ENCODE measurements at places on chromosomes 2 and 18.

- DNase-seq, result no peak
Observed at GRCh38 chr2:220981926-220982325, 590.2 kb downstream of the EPHA4 start.

DNA sequence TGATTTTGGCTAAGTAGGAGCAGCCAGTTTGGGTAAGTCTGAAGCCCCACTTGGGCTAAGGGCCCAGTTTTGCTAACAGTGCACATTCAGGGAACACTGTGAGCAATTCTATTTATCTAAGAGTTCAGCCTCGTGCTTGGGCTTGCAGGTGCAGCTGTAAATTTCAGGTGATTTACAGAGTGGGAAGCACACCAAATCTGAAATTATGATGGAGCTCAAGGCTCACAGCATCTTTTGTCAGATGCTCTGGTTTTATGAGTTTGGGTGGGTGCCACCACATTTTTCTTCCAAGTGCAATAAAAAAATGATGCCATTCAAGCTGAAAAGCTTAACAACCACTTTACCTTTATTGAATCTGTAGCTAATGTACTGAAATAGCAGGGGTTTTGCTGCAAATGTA, 671.2 kb downstream of the LRRTM4 start:
- DNase-seq, result no peak

GRCh38 chr18:13660510-13660909, 65.8 kb downstream of the FAM210A start:
- no peak for DNase-seq

DNA sequence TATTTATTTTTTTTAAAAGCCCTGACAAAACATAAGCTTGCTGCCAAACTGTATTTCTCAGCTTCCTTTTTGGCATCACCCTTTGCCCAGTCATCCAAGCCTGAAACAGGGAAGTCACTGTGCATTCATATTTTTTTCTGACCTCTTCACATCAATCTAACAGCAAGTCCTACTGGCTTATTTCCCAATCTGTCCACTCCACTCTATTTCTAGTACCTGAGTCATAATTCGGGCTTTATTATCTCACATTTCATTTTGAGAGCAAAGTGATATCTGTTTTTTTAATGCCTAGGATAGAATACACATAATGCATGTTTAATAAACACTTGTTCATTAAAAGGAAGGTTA, 5.1 kb downstream of the HNMT start:
- DNase-seq, result peak; percentile 63

DNA sequence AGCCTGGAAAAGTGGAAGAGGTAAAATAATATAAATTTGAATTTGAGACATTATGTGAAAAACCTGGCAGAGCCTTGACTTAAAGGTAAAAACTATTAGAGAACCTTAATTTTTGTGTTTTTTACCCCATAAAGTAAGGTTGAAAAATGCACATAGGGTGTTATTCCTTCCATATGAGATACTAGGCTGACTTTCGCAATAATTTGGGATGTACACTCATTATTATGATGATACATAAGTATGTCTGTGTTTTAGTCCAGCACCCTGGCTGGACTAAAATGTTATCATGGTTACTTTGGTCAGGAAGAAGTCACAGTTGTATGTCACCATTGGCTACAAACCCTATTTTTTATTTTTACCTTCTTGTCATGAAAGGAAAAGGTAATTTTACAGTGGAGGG, 19.8 kb downstream of the NEMP2 start:
- no peak for DNase-seq

GRCh38 chr2:67760995-67761394, 301.8 kb downstream of the C1D start:
- DNase-seq, result no peak

GRCh38 chr2:177332026-177332991, 60.3 kb upstream of the AGPS start:
- DNase-seq, result peak; percentile 76

GRCh38 chr18:9536354-9537152, 61.2 kb downstream of the RALBP1 start:
- no peak for DNase-seq

DNA sequence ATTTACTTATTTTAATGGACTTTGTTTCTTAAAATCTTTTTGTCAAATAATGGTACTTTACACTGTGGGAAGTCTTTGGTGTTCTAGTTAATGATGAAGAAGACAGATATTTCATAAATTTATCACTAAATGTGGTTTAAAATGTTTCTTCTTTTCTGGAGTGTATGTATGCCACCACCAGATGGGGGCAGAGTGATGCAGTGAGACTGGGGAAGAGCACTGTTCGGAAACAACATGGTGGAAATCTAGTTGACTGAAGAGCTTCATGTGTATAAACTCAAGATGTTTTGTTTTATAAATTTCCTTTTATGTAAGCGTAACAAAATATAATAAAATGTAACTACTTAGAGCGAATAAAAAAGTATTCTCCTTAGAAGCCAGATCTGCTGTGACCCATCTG, 195.1 kb downstream of the KCNE4 start:
- DNase-seq, result no peak

DNA sequence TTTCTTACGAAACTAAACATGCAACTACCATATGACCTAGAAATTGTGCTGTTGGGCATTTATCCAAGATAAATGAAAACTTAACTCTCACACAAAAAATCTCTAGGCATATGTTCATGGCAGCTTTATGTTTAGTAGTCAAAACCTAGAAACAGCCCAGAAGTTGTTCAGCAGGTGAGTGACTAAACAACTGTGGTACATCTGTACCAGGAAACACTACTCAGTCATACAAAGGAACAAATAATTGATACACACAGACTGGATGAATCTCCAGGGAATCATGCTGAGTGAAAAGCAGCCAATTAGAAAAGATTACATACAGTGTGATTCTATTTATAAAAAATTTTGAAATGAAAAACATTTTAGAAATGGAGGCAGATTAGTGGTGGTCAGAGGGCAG, 29.3 kb downstream of the DYNC2LI1 start:
- DNase-seq, result no peak

GRCh38 chr2:17171446-17172049, 346.7 kb downstream of the RAD51AP2 start:
- peak; percentile 18 for DNase-seq

GRCh38 chr2:208552943-208553342, 146.4 kb downstream of the PTH2R start:
- no peak for DNase-seq

Data from right lung (tissue), 10 donors.